ENCODE measurements at places on chromosomes 6 and 20.

DNA sequence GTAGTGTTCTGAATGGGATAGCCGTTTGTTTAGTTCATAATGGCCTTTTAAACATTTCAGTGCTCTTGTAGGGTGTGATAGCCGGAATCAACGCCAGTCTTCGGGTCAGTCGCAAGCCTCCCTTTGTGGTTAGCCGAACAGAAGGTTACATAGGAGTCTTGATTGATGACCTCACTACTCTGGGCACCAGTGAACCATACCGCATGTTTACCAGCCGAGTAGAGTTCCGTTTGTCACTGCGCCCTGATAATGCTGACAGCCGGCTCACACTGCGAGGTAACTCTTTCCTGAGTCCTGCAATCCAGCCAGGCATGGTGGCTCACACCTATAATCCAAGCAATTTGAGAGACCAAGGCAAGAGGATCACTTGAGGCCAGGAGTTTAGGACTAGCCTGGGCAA, 20.4 kb downstream of the MTO1 start:
- DNase-seq = no peak

DNA sequence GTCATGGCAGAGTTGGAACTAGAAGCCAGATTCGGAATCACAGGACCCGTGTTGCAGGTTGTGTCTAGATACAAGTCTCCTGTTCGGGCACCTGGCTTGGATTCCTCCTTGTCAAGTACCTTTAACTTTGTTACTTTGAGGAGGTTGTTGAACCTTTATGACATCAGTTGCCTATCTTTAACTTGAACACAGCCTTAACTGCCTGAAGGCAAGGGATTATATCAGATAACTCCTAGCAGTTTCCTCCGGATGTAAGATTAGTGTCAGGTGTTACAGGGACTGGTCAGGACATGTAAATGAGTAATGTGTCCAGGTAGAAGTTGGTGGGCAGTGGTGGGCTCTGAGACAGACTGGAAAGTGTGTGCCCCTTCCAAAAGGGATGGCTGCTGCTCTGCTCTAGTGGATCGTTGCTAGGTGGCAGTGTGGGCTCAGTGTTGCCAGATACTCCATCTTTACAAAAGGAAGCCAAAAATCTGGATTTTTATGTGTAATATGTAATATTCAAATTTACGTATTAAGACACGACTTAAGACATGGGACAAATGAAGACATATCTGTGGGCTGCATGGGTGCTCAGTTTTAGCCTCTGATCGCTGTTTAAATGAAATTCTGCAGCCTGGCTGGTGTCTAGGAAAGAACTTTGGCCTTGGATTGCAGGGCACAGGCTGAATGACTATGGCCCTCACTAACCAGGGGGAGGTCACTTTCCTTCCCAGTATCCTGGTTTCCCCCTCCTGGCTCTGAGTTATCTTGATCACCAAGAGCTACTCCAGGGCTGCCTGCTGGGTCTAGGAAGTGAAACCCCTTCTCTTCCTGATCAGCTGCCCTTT, 27.1 kb downstream of the CHMP4B start:
- DNase-seq = no peak

- DNase-seq = no peak
Measured at GRCh38 chr20:44924541-44924940, 14.7 kb downstream of the PABPC1L start.

- no peak for DNase-seq
Measured at GRCh38 chr20:58584881-58585752, 66.0 kb upstream of the STX16 start.

DNA sequence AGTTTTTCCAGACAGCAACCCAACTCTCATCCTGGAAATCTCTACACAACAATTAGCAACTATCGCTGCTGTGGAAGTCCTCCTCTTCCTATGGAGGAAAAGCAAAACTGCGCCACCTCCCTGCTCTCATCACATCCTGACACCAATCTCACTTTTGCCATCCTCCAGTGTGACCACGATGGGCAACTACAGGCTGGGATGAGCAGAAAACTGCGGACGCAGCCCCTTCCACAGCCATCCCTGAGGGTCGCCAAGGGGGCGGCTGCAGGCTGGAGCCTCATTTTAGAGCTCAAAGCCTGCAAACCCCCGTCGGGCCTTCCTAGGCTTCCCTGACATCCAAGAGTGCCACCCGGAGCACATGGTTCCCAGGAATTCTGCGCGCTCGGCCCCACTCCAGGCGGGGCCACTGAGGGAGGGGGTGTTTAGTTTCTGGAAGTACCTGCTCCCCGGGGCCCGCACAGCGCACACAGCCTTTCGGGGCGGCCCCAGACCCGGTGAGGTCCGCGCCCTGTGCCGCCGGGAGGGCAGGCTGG, 1.2 kb downstream of the TCFL5 start:
- peak; percentile 49 for DNase-seq

- peak; percentile 18 for DNase-seq
Measured at GRCh38 chr20:12012241-12013222, 94.8 kb downstream of the BTBD3 start.

DNA sequence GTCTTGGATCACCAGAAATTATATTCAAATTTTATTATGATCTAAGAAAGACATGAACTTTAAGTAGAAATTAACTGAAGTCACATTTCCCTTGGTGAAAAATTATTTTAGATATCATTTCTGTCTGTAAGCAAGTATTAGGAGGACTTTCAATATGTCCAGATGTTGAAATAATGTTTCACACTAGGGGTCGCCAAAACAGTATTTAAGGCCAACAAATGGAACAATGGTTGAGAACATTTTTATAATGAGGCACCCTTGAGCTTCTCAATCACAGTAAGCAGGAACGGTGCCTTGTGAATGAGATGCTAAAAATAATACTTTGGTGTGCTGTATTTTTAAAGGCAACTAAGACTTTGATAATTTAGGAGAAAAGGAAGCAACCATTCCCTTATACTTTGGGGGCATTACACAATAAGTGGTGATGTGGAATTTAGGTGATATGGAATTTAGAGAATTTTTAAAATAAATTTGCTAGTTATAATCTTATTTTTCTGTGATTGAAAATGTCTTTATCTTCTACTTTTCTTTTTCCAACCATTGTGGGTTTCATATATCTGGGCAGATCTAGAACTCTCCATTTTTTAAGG, 9.6 kb upstream of the SF3B5 start:
- no peak for DNase-seq

GRCh38 chr20:7728338-7728737, 211.9 kb downstream of the HAO1 start:
- DNase-seq = no peak

DNA sequence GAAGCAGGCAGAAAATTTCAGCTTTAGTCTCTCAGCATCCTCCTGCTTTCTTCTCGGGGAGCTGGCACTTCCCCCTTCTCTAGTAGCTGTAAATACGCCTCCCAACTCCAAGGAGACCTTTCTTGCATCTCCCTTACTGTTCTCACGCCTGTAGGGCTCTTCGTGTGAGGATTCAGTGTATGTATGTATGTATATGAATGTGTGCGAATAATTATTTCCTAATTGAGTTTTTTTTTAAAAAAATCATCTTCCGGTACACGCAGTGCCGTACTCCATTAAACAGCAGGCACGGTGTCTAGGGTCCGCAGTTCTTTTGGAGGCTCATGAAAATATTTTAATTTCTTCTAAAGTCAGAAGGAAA, 85.4 kb downstream of the HFE start:
- no peak for DNase-seq

DNA sequence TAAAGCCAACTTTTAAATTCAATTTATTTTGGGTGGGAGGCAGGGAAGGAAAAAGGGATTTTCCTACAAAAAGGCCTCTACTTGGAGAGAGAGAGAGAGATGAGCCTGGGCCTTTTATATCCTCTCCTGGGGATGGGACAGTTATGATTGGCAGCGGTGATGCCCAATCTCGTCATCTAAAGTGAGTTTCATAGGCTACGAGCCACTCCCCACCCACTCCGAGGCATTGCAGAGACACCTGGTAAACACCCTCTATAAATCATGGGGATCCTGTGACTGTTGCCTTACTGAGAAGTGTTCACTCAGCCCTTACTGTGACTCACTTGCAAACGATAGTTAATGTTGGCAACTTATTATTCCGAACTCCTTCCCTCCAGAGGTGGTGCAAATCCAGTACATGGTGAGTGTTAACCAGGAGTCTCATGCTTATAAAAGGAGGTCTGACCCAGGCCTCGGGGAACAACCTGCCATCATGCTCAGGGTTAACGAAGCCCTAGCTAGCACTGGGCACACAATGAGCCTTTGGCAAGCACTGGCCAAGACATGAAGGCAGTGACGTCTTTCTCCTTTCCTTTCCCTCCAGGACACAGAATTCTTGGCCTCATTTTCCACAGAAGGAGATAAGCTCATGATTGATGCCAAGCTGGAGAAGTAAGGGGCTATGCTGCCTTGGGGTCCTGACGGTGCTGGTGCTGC, 20.5 kb downstream of the BPIFB4 start:
- DNase-seq = no peak

- no peak for DNase-seq
Measured at GRCh38 chr6:168377484-168377855, 57.9 kb upstream of the DACT2 start.

DNA sequence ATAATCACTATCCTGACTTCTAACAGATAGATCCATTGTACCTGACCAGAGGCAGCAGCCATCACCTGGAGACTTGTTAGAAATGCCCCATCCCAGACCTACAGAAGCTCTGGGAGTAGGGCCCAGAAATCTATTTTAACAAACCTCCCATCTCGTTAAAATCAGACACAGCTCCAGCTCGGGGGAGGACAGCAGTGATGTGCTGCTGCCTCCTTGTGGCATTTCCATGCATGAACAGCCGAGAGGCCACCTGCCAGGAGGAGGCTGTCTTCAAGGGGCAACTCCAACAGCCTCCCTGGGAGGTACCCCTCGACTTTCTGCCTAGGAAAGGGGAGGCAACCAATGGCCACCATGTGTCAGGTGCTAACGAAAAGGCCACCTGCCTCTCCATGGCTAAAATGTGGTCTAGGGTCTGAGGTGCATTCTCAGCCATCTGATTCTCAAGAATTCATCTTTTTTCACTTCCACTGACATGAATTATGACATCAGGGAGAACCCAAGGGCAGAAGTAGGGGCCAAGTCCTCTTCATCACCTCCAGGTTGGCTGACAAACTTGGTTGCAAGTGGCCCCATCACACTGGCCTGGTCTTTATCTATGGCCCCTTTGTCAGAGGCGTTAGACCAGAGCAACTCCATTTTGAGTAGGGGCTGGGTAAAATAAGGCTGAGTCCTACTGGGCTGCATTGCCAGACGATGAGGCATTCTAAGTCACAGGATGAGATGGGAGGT, 12.2 kb upstream of the KCNK15 start:
- no peak for DNase-seq

- no peak for DNase-seq
Measured at GRCh38 chr6:167708501-167709094, 118.1 kb upstream of the AFDN start.

DNA sequence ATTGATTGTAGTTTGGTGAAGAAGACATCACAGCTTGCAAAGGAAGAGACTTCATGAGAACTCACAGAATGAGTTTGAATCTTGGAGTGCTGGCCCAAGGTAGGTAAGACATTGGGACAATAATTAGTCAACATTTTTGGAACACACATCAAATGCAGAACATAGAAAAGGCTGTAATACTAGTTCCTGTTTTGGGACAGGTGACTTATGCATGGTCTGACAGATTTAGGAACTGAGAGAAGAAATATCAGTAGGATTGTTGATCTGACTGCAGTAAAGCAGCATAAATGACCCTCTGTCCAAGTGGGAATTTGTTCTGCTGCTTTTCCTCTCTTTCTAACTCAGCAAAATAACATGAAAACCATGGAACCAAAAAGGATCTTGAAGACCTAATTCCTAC, 102.3 kb upstream of the MAP3K7 start:
- no peak for DNase-seq

GRCh38 chr6:35183935-35184334, 29.8 kb upstream of the SCUBE3 start:
- no peak for DNase-seq

- DNase-seq = no peak
Measured at GRCh38 chr6:127920804-127921203, 19.9 kb upstream of the THEMIS start.

GRCh38 chr6:50791900-50792508, 26.7 kb upstream of the TFAP2B start:
- no peak for DNase-seq

- peak; percentile 42 for DNase-seq
Measured at GRCh38 chr6:167815296-167815980, 11.3 kb upstream of the AFDN start.

Measured in 8988T (cell line).